ENCODE measurements at places on chromosomes 4 and X. TPM values are rescaled to one million over a fixed set of nuclear protein-coding genes. Genes with fewer than 3 reads are reported as not detected.

DNA sequence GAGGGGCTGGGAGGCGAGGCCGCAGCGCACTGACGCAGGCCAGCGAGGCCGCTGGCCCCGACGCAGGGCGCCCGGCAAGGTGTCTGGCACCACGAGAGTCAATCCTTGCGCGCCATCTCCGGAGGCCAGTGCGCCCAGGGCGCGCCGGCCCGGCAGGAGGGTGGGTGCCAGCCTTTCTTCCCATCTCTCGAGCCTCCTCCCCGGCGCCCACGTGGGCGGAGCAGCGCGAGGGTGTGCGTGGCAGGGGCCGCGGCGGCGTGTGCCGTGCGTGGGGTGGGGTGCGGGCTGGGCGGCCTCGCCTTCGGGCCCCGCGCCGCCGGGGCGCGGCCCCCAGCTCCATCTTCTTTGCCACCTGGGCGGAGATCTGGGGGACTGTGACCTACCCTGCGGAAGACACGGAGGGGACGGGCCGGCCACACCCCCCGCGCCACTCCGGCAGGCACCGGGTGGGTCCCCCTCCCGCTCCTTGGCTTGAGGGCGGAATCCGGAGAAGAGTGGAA lies 877 bp downstream of the JAKMIP1 start:
- no peak for DNase-seq

DNA sequence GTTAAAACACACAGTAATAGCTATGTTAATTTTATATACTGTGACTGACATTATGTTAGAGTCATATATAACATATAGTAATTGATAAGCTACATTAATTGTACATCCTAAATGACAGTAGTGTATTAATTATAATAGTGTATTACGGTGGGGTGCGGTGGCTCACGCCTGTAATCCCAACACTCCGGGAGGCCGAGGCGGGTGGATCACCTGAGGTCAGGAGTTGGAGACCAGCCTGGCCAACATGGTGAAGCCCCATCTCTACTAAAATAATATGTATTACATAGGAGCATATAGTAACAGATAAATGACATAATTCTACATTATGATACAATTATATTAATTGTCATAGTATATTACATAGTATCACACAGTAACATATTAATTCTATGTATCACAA lies 12.2 kb downstream of the ASMTL start:
- no peak for DNase-seq

DNA sequence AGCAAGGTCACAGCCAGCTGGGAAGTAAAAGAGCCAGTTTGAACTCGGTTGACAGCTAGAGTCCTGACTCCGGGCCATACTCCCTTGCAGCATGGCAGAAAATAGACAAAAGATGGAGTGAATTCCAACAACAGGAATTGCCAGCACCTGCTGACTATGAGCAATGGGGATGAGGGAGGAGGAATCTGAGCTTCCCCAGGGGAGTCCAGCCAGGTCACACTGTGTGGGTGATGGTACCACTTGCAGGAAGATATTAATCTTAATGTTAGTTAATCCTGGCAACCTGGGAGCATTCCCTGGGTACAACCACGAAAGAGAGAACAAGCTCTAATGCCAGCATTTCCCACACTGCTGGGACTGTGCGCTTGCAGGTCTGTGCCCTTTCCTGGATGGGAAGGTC lies 48.1 kb upstream of the S100G start:
- no peak for DNase-seq

HTN1 gene
- total RNA-seq: not detected

PPP1R3F gene
- 7.3 TPM for total RNA-seq

- no peak for DNase-seq
These were observed 435.2 kb upstream of the RASGEF1B start for GRCh38 chr4:81906905-81907304.

GRCh38 chr4:133377286-133377685 lies 228.2 kb downstream of the PCDH10 start:
- no peak for DNase-seq

TLR10 gene
- total RNA-seq: not detected

SNCA gene
- not detected for total RNA-seq

F8A3 gene
- 5.2 TPM for total RNA-seq

- DNase-seq: no peak
These were observed 75.3 kb downstream of the DHRSX start for GRCh38 chrX:2425286-2426071.

GRCh38 chr4:144556636-144557035 lies 89.3 kb upstream of the HHIP start:
- no peak for DNase-seq

- no peak for DNase-seq
These were observed 87.7 kb upstream of the SHISA3 start for GRCh38 chr4:42309361-42310260.

GRCh38 chrX:581720-582298 lies 48.8 kb upstream of the SHOX start:
- no peak for DNase-seq

EDNRA gene
- total RNA-seq: not detected

- DNase-seq: no peak
These were observed 129.1 kb upstream of the PACRGL start for GRCh38 chr4:20570981-20571715.

DNA sequence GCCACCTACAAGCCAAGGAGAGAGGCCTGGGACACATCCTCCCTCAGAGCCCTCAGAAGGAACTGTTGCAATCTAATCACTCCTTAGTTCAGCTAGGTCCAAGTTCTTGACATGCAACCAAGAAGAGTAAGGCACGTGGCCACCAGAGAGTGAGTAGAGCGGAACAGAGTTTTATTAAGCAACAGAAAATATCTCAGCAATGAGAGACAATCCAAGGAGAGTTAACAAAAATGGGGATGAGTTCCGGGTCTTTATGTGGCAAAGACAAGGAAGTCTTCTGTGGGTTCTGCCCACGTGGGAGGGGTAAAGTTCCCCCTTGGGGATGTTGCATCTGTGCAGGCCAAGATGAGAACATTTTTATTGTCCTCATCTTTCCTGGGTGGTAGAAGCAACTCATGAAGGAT lies 38.5 kb upstream of the PROM1 start:
- DNase-seq: no peak

SUPT20HL2 gene
- total RNA-seq: not detected

DNA sequence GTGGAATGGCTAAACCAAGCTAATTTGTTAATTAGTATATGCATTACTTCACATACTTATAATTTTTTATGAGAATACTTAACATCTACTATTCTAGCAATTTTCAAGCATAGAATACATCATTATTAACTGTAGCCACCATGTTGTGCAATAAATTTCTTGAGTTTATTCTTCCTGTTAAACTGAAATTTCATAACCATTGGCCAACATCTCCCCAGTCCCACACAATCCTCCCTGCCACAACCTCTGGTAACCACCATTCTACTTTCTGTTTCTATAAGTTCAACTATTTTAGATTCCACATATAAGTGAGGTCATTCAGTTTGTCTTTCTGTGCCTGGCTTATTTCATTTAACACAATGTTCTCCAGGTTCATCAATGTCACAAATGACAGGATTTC lies 208.5 kb downstream of the PPP4R3C start:
- no peak for DNase-seq

CYSLTR1 gene
- total RNA-seq: not detected

- DNase-seq: peak; percentile 8
These were observed 24.7 kb upstream of the PBDC1 start for GRCh38 chrX:76148041-76148665.

GK gene
- total RNA-seq: 1.5 TPM

DNA sequence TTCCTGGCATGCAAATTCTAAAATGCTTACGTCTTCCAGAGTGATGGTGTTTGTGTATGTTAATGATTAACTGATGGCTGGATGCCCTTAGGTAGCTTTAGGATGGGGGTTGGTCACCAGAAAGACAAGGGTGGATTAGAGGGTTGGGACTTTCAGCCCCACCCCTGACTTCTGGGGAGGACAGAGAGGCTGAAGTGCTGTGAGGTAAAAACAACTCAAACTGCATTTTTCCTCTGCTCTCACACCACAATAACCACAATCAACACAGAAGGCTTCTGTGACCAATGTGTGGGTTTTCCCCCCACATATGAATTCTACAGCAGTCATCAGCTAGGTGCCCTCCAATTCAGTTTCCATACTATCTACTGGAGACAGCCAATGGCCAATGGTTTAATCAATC lies 18.7 kb upstream of the DDIT4L start:
- no peak for DNase-seq

DNA sequence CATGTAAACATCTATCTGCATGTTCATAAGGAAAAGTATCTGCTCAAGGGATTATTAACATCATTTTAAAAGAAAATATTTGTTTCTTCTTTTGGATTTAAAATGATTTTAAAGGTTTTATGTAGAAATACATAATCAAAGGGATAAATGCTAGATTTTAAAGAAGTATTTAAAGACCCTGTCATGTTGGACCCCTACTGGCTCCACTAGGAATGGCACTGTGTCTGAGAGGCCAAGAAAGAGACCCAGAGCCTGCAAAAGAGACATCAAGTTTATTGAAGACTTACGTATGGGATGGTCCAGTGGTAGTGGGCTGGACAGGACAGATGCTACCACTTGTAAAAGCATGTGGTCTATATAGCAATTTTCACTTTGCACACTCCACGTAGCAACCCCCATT lies 78.7 kb upstream of the PCDH18 start:
- no peak for DNase-seq

ARMCX4 gene
- 0.13 TPM for total RNA-seq

GRCh38 chrX:153539171-153539978 lies 21.9 kb downstream of the ATP2B3 start:
- peak; percentile 83 for DNase-seq

DNA sequence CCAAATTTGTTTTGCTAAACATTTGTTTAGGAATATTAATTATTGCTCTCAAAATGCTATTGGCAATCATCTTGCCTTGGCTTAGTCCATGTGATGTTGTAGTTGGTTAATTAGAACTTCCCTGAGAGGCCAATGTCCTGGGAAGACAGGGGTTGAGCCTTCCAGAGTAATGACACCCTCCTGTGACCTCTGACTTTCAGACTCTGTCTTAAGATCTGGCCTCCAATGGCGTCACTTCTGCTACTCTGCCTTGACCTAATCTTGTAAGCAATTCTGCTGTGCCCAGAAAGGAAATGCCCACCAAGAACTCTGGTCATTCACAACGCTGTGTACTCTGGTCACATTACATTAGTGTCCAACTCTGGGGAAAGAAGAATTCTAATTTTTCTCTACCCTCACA lies 111.9 kb downstream of the SH3RF1 start:
- no peak for DNase-seq

DNA sequence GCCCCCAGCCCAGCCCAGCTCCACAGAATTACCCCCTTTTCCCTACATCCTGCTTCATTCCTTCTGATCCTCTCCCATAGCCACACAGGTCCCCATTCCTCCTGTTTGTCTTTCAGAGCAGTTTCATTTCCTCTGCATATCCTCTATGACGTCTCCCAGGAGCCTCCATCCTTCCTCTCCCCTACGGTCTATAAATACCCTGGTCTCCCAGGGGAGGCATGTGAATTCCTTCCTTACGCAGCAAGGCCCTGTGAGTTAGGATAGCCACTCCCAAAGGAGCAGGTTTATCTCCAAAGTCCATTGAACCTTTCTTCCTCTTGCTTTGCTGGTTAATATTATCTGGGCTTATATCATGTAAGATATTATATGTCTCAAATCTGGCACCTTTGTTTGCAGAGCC lies 8.4 kb upstream of the APLN start:
- DNase-seq: no peak

GRCh38 chr4:82495666-82496065 lies 65.3 kb downstream of the ENOPH1 start:
- DNase-seq: no peak

DNA sequence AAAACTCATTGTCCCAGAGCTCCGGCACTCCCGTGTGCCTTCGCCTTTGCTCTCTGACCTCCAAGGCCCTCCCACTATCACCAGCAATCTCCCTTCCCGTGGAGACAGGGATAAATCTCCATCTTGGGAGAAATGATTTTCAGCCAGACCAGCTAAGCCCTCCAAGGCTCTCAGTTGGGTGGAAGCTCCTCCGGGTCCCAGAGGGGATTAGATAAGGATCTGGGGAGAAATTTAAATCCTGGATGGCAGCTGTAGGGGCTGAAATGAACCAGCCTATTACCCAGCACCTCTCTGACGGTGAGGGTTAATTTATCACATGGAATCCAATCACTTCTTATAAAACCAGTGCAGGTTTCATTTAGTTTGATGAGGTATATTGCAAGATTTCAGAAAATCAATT lies 366.2 kb downstream of the FBXW7 start:
- no peak for DNase-seq

TRPC5OS gene
- not detected for total RNA-seq

LRP2BP gene
- 0.13 TPM for total RNA-seq

JAKMIP1 gene
- total RNA-seq: not detected

- peak; percentile 86 for DNase-seq
These were observed 95.9 kb upstream of the RPS6KA3 start for GRCh38 chrX:20362268-20363267.

DNA sequence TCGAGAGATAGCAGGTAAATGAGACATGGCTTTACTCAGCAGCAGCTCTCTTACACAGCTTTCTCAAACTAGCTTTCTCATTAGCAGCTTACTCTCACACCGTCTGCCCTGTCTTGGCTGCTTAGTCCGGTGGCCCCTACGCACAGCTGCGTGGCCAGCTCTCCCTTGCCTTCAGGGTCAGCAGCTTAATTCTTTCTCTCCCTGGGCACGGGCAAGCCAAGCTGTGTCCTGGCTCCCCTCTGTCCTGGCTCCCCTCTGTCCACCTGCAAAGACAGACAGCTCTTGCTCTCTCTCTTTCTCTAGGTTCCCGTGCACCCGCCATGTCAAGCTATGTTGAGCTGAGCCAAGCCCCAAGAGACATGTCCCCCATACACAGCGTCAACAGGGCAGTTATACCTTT lies 39.4 kb downstream of the ZNF185 start:
- DNase-seq: no peak

DNA sequence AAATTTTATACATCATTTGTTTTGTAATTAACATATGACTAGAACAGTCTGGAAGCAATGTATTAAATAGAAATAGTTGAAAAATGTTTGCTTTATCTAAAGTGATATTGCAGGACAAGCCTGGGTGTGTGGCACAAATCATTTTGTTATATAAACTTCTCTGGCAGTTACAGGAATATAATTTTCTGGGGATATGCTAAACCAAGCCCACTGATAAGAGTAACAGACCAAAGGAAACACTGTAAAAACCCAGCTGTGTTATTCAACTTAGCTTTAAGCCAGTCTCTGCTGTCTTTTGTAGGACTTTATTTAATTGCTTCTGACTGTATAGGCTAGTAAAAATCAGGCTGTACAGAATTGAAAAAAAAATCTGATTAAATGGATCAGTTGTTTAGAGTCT lies 156.2 kb downstream of the NR3C2 start:
- no peak for DNase-seq

KCNE5 gene
- total RNA-seq: 0.34 TPM
